ENCODE measurements at places on chromosomes 4 and X.

GRCh38 chr4:105184316-105184980 is 37.8 kb downstream of the TET2 start:
- no peak for DNase-seq

GRCh38 chr4:169810325-169811323 is 52.9 kb upstream of the HPF1 start:
- DNase-seq: no peak

- no peak for DNase-seq
Measured at GRCh38 chr4:67714248-67714583, 13.3 kb upstream of the UBA6 start.

DNA sequence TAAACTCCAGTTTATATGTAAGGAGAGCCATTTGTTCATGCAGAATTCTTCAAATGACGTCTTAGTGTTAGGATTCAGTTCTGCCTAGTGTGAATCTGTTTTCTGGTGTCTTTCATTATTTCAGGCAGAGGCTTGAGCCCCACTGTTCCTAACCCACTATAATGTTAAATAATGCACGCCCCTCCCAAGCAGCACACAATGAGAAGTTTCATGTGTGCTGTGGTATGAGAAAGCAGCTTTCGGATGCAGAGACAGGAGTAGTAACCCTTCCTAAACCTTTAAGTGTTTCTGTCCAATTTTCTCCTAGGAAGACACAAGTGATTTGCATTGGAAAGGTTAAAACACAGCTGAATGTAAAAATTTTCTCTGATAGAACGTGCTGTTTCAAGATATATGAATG is 54.5 kb downstream of the TRIM2 start:
- DNase-seq: no peak

GRCh38 chrX:71622576-71623450 is 4.5 kb upstream of the CXCR3 start:
- peak; percentile 45 for DNase-seq

DNA sequence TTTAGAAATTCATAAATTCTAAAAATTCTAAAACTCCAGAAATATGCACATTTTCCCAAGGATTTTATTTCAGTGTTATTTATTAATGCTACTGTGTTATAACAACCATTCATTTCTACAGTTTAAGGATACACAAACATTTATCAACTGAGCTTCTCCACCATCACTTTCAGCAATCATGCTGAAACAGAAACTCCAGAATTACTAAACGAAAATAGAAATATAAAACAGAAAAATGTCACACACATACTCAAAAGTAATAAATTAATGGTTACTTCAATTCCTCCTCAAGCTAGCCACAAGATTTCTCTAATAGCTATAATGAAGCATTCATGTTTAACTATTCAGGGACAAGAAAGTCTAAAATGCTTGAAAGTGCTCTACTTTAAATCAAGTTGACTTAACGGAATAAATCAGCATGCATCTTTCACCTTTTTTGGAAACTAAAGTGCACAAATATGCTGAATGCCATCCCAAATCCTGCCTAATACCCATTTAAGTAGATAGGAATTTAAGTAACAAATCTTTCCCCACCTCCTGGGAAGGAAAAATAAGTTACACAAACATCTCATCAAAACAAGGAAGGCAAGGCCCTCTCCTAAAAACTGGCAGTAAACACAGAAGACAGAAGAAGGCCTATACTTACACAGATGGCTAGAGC is 563 bp downstream of the FAM13A start:
- no peak for DNase-seq

DNA sequence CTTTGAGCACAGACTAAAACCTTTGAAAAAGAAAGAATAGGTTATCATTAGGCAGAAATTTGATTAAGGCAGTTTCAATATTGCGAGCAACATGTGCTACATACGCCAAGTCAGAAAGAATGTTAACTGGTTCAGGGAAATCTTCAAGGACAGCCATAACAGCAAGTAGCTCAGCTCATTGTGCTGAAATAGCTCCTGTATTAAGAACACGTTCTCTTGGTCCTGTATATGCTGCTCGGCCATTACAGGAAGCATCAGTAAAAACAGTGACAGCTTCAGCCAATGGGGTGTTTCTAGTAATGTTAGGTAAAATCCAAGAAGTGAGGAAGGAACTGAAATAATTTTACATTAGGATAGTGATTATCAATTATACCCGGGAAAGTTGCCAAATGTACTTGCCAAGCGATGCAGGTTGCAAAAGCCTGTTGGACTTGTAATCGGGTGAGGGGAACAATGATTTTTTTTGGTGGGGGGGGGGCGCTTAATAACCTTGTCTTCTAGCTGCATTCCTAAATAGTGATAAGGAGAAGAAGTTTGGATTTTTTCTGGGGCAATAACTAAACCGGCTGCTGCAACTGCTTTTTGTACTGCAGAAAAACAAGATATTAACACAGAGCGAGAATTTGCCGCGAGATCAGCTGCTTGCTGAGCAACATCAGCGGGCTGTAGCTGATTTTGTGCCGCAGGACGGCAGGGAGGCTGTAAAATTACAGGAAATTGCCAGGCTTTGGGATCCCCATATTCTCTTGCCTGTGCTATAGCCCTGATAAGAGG is 49.4 kb upstream of the RASSF6 start:
- no peak for DNase-seq
